ENCODE measurements at places on chromosomes 7 and 10.

- DNase-seq: no peak
These were observed 876 bp downstream of the GNAI1 start for GRCh38 chr7:80135309-80136104.

DNA sequence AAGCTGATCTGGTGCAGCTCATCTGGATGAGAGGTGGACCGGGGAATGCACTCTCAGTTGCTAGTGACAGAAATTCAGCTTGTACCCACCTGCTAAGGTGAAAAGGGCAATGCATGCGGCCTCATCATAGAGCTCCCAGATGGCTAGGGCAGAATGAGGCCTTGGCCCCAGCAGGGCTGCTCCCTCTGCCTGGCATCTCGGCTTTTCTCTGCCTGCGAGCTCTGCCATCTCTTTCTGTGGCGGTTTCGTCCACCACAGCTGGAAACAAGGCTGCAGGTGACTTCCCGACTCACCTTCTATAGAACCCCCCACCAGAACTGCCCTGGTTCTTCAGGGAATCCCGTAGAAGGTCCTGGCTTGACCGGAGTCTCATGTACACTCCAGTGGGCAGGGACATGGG lies 60.1 kb downstream of the TACC2 start:
- no peak for DNase-seq

DNA sequence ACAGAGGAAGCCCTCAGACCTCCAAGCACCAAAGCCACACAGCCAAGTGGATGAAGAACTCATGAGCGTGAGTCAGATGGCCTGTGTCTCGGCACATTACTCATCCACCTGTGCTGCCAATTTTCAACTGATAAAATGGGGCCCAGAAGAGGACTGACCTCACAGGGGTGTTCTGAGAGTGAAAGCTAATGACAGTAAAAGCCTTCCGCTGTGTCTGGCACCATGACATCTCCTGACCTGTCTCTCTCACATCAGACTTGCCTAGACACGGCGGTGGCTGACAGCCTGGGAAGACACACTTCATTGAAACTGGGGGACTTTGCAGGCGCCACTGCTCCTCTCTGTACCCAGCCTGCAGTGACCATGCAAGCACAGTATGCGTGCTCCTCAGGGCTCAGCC lies 8.3 kb upstream of the SLC18A3 start:
- no peak for DNase-seq

DNA sequence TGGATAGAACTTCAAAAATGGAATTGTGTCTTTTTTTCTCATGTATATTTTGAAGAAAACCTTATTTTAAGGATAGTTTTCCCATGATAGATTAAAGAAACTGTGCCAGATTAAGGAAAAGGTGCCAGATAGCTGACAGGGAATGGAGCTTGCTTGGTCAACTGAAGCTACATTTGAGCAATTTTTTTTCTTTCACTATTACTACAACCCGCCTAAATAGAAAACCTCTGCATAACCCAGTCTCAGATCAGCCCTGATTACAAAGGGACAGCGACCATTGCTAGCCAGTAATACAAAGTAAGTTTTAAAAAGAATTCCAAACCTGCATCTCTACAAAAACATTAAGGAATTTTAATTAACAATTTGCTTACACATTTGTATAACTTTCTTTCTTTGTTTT lies 1123.4 kb upstream of the LRRTM3 start:
- DNase-seq: no peak

DNA sequence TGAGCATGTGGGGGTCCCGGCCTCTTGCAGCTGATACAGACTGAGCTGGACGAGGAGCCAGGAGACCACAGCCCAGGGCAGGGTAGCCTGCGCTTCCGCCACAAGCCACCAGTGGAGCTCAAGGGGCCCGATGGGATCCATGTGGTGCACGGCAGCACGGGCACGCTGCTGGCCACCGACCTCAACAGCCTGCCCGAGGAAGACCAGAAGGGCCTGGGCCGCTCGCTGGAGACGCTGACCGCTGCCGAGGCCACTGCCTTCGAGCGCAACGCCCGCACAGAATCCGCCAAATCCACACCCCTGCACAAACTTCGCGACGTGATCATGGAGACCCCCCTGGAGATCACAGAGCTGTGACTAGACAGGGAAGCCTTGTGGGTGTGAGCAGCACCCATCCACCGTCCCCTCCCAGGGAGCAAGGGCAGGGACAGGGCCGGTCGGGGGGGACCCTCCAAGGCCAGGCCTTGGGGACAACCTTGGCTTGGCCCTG lies 36.1 kb downstream of the PSAP start:
- no peak for DNase-seq

- DNase-seq: no peak
These were observed 2.1 kb upstream of the CFAP46 start for GRCh38 chr10:132944510-132944909.

DNA sequence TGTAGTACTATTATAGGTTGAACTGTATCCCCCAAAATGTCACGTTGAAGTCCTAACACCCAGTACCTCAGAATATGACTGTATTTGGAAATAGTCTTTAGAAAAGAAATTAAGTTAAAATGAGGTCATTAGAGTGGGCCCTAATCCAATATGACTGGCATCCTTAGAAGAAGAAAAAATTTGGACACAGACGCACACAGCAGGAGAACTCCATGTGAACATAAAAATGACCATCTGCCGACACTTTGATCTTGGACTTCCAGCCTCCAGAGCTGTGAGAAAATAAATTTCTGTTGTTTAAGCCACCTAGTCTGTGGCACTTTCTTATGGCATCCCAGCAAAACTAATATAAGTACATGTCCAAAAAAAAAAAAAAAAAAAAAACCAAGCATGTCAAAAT lies 225.8 kb downstream of the PARD3 start:
- no peak for DNase-seq

Data from KBM-7 (cell line).